Stimulated activated CD4-positive, alpha-beta T cell treated with anti-CD3 and anti-CD28 coated beads, TNF-alpha, amount 100 ng/mL, for 24 hours (primary cell): ENCODE measurements at places on chromosomes 5 and 9.

GRCh38 chr5:2861605-2862004, 110.1 kb upstream of the IRX2 start:
- DNase-seq = no peak

GRCh38 chr5:67375606-67376005, 179.0 kb upstream of the CD180 start:
- no peak for DNase-seq

DNA sequence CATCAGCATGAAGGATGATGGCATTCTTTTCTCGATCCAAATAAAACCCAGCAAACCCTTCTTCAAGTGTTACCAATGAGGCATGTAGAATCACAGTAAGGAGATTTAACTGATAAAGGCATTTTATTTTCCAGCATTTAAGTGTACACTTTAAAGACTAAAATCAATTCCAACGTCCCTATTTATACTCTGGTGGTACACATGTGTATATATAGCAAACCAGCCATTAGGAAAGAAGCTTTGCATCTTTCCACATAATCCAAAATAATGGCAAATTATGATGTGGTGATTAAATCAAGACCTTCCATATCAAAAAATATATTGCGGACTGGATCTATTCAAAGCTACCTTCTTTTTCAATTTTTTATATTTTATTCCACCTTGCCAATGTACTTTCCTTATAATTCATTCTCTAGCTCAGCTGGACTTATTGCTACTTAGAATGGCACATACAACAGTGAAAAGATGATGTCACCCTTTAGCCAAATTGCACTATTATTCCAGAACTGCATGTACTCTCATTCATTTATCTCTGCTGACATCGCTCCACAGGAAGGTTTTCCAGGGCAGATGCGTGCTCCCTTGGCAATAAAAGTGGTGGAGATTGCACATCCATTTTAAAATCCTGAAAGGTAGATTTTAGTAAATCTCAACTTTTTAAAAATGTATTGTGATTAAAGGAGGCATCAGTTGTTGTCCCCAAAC, 63.3 kb upstream of the SLC30A5 start:
- no peak for DNase-seq

GRCh38 chr5:67297376-67297775, 100.8 kb upstream of the CD180 start:
- no peak for DNase-seq

GRCh38 chr5:5313101-5313635, 109.3 kb upstream of the ICE1 start:
- DNase-seq = no peak

- no peak for DNase-seq
Measured at GRCh38 chr5:57166276-57166675, 7.6 kb upstream of the GPBP1 start.

DNA sequence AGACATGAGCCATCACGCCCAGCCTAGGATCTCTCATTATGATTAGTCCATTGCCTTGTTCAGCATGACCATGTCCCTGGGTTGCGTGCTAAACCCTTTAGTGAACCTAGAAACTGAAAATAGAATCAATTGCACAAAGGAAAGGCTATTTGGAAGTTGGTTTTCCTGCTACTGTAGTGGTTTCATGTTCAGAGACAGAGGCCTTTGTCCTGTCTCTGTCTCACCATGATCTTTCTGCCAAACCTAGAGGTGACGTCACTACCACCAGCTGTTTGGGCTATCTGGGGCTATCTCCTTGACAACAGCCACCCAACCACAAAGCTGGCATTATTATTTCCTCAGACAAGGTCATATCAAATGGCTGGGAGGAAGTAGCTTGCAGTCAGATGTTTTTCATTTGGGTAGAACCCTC, 4.0 kb upstream of the CDK5RAP2 start:
- no peak for DNase-seq

- no peak for DNase-seq
Measured at GRCh38 chr5:6606884-6607558, 25.8 kb downstream of the NSUN2 start.

- DNase-seq = no peak
Measured at GRCh38 chr9:76560481-76560922, 101.5 kb downstream of the GCNT1 start.
